ENCODE measurements at places on chromosomes 1 and 21.

- no peak for DNase-seq
Measured at GRCh38 chr1:210937846-210938245, 196.1 kb downstream of the KCNH1 start.

DNA sequence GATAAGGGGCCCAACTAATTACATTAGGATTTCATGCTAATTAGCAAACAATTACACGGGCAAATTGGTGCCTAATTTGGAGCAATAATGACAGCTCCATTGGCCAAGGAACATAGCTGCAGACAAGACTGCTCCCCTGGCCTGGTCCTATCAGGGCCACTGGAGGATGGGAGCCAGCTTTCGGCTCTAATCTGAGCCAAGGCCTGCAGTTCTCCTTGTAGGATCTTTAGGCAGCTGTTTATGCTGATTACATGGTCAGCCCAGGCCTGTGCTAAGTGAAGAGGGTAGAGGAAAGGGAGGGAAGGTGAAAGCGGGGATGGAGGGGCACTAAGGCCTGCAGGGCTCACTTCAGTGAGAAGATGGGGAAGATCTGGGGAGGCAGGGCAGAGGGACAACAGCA, 12.4 kb upstream of the ADGRB2 start:
- DNase-seq, result no peak

DNA sequence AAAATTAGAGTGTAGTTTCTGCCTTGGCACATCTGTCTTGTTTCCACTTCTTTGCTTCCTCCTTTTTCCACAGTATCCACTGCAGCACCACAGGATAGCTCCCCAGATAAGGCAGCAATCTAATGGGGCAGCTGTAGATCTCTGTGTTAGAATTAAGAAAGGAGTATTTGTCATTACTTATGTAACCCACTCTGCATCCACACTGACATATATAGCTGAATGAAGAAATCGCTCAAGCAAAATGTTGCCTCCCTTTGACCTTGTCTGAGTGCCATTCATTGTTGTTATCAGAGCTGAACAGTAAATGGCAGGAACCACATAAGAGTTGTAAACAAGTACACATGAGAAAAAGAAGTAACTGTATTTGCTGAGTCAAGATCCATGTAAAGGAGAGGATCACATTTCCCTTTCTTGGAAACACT, 45.9 kb upstream of the DPH5 start:
- DNase-seq, result no peak

DNA sequence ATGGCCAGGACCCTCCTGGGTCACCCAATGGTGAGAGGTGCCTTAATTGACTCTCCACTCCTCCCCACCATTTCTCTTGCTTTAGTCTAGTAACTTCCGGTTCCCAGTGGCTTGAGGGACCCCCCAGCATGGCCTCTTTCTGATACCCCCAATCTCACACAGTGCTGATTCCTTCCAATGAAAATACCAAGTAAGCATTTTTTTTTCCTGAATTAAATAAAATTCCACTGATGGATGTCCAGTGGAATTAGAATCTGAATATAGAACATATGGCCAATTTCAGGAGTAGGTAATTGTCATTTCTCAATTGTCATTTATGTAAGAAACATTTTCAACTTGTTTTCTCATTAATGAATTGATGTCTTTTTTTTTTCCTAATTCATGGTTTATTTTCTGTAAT, 9.5 kb downstream of the NOS1AP start:
- no peak for DNase-seq

- DNase-seq, result no peak
Measured at GRCh38 chr1:2415801-2416208, 3.4 kb upstream of the PEX10 start.

GRCh38 chr1:89831462-89832120, 10.8 kb downstream of the LRRC8D start:
- peak; percentile 63 for DNase-seq

DNA sequence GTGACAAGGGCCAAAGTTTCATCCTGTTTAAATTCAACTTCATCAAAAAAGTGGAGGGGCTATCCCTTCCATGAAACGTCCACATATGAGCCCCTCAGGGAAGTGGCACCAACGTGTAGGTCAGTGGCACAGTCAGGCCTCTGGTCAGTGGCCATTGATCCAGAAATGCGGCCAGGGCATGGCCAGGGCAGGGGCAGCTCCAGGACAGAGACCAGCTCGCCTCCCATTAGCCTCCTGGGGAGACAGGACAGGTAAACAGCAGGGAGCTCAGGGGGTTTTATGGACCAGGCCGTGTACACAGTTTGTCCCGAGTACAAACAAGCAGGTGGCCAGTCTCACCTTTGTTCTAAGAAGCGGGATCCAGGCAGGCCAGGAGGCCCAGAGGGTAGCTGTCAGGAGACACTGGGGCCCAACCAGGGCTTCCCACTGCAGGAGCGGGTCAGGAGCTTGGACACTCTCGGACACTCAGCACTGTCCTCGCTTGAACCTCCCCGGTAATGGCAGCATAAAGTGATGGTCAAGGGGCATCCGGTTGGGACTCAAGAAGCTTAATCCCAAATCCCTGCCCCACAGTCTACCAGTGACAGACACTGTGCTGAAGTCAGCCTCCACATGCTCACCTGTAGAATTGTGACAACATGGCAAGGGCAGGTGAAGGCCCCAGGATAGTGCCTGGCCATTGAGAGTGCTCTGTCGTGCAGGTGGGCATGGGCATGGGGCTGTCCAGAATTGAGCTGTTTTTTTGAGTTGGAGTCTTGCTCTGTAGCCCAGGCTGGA, 144.1 kb upstream of the ERRFI1 start:
- no peak for DNase-seq

GRCh38 chr1:113191579-113192076, 118.6 kb downstream of the LRIG2 start:
- DNase-seq, result peak; percentile 42

DNA sequence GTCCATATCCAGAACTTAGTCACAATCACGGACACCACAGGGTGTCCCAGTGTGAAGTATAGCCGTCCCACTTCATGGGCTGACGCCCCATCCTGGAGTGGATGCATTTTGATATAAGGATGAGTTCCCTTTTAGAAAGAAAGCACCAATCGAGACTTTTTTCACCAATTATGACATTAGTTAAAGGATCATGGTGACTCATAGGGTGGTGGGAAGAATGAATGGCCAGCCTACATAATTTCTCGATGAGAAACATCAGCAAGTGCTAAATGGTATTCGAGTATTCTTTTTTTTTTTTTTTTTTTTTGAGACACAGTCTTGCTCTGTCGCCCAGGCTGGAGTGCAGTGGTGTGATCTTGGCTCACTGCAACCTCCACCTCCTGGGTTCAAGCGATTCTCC, 38.5 kb upstream of the USP1 start:
- peak; percentile 19 for DNase-seq

GRCh38 chr1:165659581-165659895, 28.5 kb downstream of the MGST3 start:
- DNase-seq, result no peak

- peak; percentile 83 for DNase-seq
Measured at GRCh38 chr21:42939582-42940413, 14.4 kb upstream of the ERVH48-1 start.

GRCh38 chr1:226520640-226521355, 27.8 kb upstream of the STUM start:
- no peak for DNase-seq

DNA sequence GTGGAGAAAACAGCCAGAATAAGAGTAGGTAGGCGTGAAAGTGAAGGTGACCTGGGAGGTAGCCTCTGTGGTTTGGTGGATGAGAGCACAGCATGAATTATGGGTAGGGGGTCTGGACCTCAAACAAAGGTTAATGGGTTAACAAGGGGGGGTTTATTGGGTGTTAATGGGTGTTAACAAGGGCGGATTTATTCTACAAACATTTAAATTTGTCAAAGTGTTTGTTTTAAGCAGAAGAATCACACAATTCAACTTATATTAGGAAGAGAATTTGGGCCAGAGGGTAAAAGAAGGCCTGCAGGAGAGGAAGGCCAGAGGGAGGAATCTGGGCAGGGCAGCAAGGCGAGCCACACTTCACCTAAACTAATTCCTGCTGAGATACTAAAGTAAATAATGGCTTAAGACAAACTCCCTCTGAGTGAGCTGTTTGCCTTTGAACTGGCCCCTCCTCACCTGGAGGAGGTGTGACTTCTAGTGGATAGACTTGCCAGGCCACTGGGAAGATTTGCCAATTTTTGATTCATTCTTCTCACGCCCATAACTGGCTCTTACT, 191.7 kb downstream of the GIPC2 start:
- DNase-seq, result no peak

DNA sequence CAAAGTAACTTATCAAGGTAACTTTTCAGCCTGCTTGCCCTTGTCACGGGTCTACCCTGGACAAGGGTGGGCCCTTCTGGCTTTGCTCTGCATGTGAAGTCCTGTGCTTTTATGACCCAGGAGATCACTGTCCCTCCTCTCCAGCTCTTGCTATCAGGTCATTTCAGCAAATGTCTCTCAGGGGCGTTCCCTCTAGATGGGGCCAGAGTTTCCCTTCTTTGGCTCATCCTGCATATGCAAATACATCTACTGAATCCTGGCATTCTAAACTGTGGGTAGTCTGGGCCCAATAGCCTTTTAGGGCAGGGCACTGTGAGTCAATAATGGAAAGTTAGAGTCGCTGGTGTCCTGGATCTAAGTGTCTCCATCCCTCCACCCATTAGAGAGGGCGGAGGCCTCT, 366.9 kb upstream of the USP24 start:
- DNase-seq, result no peak

- DNase-seq, result no peak
Measured at GRCh38 chr1:213670692-213671023, 317.1 kb upstream of the PROX1 start.

DNA sequence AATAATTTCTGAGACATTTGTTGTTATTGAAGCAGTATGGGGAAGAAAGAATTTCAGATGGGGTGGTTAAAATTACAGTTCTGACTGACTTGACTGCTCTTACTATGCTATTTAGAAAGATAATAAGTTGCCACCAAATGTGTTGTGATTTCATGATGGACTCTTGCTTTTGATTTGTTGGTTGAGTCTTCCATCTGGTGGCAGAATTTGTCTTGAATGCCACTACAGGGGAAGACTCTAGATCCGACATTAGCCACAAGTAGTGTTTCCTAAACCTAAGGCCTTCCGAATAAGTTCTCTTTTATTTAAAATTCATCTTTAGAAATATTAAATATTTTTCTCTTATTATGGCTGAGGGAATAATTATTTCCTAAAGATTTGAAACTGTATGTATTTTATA, 190.9 kb upstream of the ADGRL4 start:
- DNase-seq, result no peak

- DNase-seq, result no peak
Measured at GRCh38 chr1:194355488-194356106, 1169.2 kb upstream of the B3GALT2 start.

DNA sequence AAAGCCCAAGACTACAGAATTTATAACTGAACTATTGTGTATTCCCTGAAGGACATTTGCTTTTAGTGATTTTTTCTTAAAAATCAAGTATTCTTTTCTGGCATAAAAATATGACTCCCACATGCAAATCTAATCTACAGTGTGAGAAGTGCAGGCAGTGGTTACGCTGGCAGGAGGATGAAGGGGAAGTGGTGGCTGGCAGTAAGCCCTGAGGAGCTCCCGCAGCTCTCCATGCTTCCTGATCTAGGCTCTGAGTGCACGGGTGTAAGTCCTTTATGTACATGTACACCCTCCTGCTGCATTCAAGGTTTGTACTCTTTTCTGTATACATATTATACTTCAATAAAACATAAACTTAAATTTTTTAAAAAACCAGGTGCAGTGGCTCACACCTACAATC, 67.5 kb upstream of the PRDX6 start:
- no peak for DNase-seq

- DNase-seq, result no peak
Measured at GRCh38 chr1:43949678-43950077, 2.9 kb downstream of the IPO13 start.

- no peak for DNase-seq
Measured at GRCh38 chr1:9655836-9656235, 4.3 kb downstream of the PIK3CD start.

DNA sequence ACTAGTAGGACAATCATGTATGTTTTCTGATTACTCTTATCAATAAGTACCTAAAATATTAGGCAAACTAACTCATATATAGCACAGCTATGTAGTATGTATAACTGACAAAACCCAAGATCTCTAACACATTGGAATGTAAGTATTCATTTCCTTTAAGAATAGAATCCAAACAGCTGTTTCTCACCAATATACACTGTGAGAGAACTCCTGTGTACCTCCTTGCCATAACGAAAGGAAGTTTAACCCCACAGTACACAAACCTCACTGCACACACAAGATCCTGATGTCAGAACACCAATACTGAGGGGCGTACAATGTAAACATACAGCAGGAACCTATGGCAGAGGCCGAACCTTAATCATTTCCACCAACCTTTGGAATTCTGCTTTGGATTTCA, 113.0 kb downstream of the SMYD3 start:
- no peak for DNase-seq

GRCh38 chr1:15323351-15323988, 76.4 kb downstream of the FHAD1 start:
- DNase-seq, result peak; percentile 45

DNA sequence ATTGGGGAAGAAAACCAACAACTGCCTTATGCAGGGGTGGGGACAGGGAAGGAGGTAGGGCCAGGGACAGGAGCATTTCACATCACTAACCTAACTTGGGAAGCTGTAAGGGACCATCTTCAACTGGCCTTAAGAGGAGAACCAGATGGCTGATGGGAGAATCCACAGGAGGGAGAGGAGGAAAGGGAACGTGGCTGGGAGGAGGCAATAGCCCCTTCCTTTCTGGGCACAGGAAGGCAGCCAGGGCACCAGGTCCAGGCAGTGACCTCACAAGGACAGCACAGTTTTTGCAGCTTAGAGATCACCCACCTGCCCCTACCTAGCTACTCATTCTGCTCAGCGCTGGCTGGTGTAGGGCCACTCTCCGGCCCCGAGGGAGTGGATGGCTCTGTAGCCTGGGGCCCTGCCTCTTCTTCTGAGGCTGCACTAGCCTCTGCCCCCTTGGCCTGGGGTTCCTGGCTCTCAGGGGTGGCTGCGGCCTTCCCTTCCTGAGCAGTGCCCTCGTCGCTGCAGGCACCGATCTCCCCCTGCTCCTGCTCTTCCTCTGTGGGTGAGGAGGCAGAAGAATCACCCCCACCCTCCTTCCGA, 1.7 kb downstream of the MARCKSL1 start:
- no peak for DNase-seq

DNA sequence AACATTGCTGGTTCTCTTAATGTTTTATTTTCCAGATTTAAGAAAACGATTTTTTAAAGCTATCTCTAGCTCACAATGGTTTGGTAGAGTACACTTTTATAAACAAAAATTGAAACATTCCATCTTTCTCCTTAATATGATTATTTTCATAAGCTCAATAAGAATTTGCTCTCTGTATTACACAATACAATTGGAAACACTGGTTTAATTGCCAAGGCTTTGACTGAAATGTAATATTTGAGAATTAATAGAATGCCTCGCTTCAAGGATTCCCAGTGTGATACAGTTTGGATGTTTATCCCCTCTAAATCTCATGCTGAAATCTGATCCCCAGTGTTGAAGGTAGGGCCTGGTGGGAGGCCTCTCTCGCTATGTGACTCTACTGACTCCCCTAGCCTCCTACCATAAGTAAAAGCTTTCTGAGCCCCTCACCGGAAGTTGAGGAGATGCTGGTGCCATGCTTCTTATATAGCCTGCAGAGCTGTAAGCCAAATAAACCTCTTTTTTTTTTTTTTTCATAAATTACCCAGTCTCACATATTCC, 67.4 kb downstream of the DDAH1 start:
- DNase-seq, result no peak

All from putamen (tissue), 1 donor.